Activated T-helper 2 cell treated with anti-CD3 and anti-CD28 coated beads, Interferon-gamma antibody, Interleukin-2, Interleukin-4, amounts not matched to agents 10 μg/mL and 5 μg/mL and 100 μg/mL, durations not matched to agents 14 hours and 24 hours and 36 hours (primary cell): ENCODE measurements at places on chromosomes 2 and 18.

GRCh38 chr2:38991899-38992298, 102.2 kb downstream of the ARHGEF33 start:
- no peak for DNase-seq

DNA sequence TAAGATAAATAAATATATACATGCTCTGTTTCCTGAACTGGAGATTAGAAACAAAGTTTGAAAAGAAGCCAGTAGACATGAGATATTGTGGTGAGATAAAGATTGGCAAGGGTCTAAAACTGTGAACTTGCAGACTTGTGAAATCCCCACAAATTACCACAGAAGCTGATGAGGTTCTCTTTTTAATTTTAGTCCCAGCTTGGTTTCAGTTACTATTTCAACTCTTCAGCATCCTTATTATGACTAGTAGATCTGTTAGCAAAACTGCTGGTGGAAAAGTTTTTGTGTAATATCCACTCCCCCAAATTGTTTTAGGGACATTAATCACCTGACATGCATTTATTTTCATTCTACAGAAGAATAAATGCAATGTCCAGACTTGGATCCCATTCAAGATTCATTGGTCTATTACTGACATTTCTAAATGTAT, 20.8 kb downstream of the RASGRP3 start:
- no peak for DNase-seq

DNA sequence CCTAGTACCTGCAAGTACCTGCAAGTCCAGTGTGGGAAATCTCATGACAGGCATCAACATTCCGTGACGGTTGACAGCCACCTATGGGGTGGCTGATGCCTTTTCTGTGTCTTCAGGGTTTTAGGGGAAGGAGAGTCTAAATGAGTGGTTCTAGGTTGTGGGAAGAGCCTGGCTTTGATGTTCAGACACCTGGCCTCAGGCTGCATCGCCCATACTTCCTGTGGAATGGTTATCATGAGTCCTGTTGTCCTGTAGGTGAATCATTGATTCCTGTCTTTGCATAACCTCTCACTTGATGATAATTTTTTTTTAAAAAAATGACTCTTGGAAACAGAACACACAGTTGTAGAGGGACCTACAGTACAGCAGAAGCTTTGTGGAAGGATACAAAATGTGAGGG, 108.9 kb downstream of the NEDD4L start:
- no peak for DNase-seq

GRCh38 chr2:42378415-42378814, 17.4 kb upstream of the COX7A2L start:
- DNase-seq = no peak

- DNase-seq = peak; percentile 38
These were observed 146.7 kb downstream of the MYO3B start for GRCh38 chr2:170324640-170325046.

- no peak for DNase-seq
These were observed 52.3 kb upstream of the ITGB6 start for GRCh38 chr2:160252278-160252887.

DNA sequence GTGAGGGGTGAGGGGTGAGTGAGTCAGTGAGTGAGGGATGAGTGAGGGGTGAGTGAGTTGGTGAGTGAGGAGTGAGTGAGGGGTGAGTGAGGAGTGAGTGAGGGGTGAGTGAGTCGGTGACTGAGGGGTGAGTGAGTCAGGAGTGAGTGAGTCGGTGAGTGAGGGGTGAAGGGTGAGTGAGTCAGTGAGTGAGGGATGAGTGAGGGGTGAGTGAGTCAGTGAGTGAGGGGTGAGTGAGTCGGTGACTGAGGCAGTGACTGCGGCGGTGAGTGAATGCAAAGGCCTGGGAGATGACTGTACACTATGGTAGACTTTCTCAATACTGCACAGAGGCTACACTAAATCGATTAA, 16.6 kb downstream of the THAP4 start:
- DNase-seq = no peak

DNA sequence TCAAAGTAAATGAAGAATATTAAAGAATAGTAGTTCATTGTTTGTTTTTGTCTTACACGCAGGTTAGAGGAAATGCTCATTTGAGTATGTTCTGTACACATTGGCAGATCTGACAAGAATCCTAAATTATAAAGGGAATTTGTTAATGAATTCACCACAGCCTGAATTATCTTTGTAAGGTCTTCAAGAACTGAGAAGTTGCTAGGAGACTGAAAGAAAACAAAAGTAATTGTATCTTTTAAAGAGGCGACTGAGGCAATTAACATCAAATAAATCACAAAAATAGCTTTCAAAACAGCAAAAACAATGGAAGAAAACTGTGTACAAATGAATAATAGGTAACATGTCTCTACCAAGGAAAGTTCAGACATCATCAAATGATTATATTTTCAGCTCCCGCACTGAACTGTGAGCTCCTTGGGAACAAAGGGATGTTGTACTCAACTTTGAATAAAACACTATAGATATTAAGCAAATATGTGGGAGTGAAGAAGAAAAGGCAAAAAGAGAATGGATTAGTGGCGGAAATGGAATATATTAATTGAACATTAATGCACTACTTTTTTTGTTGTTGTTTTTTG, 51.7 kb upstream of the ATIC start:
- DNase-seq = no peak

DNA sequence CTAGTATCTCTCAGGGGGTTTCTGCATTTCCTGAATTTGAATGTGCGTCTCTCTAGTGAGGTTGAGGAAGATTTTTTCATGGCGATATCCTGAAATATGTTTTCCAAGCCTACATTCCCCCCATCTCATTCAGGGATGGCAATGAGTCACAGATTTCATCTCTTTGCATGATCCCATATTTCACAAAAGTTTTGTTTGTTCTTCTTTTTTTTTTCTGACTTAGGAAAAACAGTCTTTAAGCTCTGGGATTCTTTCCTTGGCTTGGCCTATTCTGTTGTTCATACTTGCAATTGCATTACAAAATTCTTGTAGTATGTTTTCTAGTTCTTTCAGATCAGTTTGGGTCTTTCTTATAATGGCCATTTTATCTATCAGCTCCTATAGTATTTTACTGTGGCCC, 136.5 kb downstream of the DSEL start:
- no peak for DNase-seq

DNA sequence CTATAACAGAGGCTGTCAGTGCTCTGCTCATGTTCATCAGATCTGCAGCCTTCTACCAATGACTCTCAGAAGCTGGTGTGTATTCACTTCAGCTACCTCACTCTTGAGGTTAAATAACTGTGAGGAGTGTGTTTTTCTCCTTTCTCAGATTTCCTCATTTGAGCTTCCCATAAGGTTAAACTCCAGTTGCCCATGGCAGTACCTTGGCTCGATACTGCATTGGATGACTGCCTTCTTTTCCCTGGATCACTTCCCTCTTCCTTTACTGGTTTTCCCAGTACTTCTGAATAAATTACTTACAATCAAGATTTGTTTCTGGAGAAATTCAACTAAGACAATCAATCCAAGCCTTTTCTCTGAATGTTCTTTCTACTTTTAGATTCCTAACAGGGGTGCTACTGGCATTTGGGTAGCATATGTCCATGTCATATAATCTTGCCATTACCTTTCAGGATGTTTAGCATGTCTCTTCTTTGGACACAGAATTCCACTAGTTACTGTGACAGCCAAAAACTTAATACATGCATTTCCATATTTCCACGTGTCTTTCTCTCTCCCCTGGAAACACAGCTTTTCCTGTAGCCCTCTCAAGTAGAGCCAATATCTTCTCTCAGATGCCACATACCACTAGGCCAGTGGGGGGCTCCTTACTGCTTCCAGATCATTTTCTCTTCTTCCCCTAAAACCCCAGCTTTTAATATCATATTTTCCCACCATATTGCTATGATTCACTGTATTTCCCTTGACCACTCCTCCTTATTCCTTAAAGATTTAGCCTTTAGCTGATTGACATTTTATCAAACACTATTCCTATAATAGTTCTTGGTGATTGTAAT, 15.0 kb upstream of the SPOPL start:
- DNase-seq = no peak

- no peak for DNase-seq
These were observed 48.4 kb downstream of the DCDC2C start for GRCh38 chr2:3751806-3752205.

DNA sequence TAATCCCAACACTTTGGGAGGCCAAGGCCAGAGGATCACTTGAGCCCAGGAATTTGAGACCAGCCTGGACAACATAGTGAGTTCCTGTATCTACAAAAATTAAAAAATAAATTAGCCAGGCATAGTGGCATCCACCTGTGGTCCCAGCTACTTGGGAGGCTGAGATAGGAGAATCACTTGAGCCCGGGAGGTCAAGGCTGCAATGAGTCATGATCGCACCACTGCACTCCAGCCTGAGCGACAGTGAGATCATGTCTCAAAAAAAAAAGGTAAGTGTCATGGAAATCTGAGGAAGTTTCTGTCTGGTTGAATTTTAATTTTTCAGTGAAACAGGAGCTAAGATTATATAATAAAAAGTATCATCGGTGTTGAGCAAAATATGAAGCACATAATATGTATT, 2.5 kb upstream of the C2orf15 start:
- no peak for DNase-seq

GRCh38 chr2:241107031-241107783, 5.1 kb upstream of the MTERF4 start:
- no peak for DNase-seq

DNA sequence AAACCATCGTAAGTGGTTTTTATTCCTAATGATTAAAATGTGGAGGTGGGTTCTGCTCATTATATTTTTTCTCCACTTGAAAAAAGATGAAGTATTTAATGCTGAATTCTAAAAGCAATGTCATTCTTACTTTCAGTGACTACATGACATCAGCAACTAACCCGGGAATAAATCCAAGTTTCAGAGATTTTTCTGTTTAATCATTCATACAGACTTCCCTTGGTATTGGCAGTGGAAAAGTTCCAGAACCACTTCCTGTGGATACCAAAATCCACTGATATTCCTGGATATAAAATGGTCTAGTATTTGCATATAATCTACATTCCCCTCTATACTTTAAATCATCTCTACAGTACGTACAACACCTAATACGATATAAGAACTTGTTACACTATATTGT, 128.6 kb downstream of the ZNF532 start:
- no peak for DNase-seq

GRCh38 chr2:150621526-150622213, 134.2 kb upstream of the RND3 start:
- DNase-seq = no peak

- DNase-seq = no peak
These were observed 319.0 kb upstream of the SOX11 start for GRCh38 chr2:5373200-5373599.

- no peak for DNase-seq
These were observed at the start of gene CCDC102B for GRCh38 chr18:68797871-68798270. Gene CCDC102B, plus strand, starts transcription at chr18:68798080. Its CDS starts 38,684 bp downstream, at chr18:68836764.

DNA sequence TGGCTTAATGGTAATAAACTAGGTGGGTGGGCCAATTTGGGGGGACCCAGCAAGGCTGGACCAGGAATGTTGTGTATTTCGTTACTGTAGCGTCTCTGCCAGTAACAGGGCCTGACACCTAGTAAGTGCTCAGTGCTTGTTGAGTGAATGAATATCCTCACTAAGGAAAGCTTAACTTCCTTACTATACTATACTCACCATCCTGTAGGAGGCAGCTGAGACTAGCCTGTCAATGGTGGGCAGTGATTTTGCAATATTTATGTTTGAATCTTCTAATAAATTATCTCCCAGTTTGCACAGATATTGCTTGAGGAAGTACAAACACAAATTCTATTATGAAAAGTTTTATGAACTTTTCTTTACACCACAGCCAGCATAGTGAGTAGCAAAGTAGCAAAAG, 370.7 kb upstream of the SYT4 start:
- no peak for DNase-seq
